ENCODE measurements at places on chromosomes 2 and 18.

GRCh38 chr18:21110713-21111345 lies 784 bp downstream of the ROCK1 start:
- peak; percentile 48 for DNase-seq

DNA sequence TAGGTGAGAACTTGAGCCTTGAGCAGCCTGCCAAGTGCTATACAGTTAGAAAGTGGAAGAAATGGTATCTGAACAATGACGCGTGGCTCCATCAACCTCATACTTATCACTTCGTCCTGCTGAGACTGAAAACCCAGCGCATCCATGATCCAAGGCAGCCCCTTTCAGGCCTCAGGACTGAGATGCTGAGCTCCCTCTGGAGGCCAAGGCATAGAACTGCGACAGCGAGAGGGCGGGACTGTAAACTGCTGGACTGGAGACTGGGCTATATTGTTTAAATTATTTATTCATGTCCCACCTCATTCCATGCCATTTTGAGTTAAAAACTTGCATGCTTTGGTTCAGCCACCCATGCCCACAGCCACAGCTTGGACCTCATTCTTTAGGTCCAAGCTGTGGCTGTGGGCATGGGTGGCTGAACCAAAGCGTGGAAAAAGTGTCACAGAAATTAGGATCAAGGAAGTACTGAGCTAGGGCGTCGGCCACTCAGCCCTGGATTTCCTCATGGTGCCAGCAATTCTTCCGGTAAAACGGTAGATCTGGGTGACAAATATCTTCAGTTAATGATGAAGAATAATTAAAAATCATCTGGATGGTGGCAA lies 195.5 kb downstream of the L3MBTL4 start:
- DNase-seq, result no peak

- DNase-seq, result no peak
Measured at GRCh38 chr2:142714600-142714999, 162.9 kb upstream of the KYNU start.

DNA sequence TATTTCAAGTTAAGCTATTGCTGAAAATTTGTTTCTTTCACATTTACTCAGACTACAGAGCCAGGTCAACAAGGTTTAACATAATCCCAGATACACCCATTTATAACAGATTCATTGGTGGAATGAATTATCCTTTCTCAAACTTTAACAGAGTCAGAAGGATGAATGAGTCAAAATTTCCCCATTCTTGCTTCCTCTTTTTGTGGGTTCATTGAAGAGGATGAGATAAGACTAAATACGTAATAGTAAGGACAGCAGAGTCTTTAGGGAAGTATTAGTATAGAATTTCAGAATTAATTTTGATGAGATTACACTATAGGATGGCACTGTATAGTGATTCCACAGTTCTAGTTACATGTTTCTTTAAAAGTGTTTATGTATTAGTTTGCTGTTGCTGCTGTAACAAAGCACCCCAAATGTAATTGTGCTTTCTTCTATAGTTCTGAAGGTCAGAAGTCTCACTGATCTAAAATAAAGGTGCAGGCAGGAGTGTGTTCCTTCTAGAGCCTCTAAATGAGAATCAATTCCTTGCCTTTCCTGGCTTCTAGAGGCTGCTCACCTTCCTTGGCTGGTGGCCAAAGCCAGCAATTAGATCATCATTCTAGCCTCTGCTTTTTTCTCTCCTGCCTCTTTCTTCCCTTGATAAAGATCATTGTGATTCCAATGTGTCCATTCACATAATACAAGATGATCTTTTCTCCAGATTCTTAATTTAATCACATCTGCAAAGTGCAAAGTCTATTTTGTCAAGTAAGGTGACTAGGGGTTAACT lies 309.3 kb upstream of the PIK3C3 start:
- no peak for DNase-seq

GRCh38 chr2:25903216-25903776 lies 25.0 kb upstream of the ASXL2 start:
- no peak for DNase-seq

DNA sequence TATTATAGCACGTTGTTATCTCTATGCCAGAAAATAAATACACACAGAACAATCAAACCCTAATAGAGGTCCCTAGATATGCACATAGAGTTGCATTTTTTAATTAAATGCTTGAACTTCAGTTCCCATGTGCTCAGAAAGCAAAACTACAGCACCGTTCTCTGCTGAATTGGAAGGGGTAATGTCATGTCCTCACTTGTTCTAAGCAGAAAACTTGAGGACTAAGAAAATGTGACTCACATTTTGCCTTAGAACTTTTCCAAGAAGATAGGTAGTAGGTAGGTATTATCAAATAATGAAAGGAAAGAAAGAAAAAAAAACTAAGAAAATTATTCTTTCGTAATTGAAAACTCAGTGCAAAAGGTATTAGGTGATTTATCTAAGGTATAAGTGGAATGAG lies 607.3 kb downstream of the ERBB4 start:
- DNase-seq, result no peak

DNA sequence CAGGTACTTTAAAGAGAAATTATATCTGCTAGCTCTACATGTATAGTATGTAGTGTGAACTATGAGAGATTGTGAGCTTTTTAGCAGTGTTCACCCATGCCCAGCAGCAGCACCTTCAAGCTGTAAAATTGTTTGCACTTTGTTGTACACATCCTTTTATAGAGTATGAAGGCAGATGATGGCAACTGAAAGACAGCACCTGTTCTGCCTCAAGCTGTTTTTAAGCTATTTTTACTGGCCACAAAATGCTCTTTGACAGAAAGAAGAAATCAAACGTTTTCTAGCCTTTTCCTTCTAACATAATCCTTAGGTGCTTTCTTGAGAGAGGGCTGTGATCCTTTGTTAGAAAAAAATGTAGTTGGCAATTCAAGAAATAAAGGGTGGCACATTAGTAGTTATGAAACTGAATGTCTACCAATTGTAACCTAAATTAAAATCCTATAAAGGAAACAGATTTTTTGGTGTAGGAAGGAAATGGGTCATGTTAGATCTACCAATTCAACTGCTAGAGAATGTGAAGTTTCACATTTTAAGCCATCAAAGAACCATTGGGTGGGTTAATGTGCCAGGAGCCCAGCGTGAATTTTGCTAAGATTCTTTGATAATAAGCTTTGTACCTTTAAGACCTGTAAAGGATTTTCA lies 59.5 kb downstream of the R3HDM1 start:
- DNase-seq, result no peak

GRCh38 chr2:49146401-49146800 lies 7.9 kb downstream of the FSHR start:
- DNase-seq, result no peak

GRCh38 chr2:131488306-131489205 lies 3.6 kb downstream of the MZT2A start:
- no peak for DNase-seq

DNA sequence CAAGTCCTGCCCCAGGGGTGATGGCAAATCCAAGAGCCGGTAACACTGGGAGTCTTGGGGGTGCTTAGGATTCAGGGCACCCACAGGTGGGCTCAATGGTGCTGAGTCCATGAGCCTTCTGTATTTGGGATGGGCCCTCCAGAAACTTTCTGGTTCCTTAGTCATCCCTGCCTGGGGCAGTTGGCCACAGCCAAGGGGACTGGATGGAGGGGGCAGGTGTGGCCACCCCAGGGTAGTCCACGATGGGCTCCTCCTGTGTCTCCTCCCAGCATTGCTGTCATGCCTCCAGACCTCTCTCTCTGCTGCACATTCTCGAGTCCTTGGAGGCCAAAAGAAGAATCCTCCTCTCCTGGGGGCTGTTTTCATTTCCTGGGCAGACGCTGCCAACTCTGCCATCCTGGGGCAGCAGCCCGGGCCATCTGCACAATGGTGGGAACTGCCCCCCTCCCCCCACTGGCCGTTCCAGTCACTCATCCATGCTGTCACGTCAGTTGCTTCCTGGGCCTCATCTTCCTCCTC lies 158.0 kb upstream of the TWIST2 start:
- DNase-seq, result no peak

DNA sequence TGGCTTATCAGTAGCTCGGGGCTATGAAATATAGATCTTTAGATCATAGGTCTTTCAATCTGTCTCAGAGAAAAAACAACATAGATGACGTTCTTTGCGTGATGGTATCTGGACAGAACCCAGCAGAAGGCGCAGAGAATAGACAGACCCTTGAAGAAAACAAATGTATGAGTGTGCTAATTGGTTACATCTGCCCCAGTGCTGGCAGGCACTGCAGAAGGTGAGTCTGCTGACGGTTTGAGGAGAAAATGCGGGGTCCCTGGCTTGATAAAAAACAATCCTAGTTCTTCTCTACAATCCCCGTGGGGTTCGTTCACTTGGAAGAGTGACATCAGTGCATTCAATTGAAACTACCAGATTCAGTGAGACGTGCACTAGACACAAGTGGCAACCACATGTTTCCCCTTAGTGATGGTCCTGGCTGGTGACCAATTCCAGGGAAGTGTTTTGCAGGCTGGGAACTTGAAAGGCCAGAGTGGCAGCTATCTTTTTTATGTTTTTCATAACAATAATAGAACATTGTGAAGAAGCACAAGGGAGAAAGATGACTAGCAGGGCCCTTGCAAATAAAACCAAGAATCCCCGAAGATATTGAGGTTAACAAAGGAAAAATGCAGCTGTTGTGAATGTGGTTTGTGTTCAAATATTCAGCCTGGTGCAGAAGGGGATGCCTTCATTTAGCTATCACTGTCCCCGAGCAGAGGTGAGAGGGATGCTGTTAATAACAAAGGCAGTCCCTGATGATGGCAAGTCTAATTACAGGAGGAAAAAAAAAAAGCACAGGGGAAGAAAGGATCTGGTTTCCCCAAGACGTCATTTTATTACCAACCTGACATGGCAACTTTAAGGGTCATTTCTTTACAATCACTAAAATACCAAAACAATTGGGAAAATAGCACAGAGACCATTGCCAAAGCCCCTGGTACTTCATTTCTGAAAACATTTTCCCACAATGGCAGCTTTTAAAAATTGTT lies 337.6 kb upstream of the FIGN start:
- no peak for DNase-seq

- DNase-seq, result no peak
Measured at GRCh38 chr2:183803596-183803995, 679.4 kb downstream of the NUP35 start.

DNA sequence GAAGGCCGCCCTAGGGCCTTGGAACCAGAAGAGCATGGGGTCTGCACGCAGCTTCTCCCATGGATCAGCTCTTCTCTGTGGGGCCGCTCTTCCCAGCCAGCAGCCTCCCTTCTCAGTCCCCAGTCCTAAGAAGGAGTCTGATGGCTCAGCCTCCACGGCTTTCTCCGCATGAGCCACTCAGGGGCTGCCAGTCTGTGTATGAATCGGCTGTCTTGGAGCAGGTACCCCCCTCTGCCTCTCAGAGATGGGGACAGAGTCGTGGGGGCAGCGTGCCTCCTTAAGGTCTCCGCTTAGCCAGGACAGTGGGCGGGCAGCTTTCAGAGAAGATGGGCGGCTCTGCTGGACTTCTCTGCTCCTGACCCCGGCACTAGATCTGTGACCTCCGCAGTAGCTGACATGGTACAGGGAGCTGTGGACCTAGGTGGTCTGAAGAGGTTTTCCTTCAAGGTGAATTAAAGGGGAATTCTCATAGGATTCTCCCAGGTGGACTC lies 21.6 kb downstream of the INPP5D start:
- no peak for DNase-seq

DNA sequence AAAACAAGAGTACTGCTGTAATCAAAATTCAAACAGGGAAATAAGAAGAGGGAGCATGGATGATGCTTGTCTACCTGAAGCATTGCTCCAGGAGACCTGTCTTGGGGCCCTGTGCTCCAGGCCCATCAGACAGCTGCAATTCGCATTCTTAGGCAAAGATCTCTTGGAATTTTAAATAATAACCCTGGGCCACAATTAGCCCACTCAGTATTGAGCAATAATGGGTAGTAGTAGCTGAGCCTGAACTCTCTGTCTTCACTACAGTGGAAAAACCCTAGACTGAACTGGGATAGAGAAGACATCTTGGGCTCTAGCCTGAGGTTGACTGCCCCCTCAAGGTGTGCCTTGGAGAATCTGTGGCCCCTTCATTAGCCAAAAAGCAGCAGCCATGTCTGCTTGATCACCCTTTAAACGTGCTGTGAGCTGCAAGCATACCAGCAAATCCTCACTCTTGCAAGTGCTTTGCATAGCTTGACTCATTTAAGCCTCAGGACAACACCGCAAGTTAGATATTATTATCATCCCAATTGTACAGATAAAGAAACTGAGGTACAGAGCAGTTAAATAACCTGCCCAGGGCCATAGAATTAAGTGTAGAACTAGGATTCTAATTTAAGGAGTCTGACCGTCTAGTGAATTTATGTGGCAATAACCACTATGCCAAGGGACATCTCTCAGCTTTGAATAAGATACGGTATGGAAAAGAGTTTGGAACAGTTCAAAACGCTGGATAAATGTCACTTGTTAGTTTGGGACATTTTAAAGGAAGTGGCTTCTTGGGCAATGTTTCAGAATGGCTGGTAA lies 69.0 kb downstream of the DDX1 start:
- no peak for DNase-seq

GRCh38 chr2:48265169-48266030 lies 264.6 kb upstream of the STON1 start:
- no peak for DNase-seq

DNA sequence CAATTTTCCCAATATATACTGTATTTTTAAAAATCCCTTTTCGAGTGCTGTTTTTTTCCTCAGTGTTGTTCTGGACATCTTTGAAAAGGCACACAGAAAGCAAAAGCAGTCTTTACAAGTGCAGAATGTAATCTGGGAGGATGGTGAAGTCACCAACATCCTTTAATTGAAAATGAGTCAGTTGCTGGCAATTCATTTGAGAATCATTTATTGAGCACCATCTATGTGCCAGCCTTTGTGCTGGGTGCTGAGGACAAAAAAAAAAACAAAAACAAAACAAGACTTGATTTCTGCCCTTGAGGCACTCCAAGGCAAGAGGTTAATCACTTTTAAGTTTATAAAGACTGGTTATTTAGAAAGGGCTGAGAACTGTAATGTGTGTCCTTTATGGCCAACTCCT lies 46.7 kb upstream of the ACVR1 start:
- no peak for DNase-seq

- DNase-seq, result no peak
Measured at GRCh38 chr2:156156580-156156979, 175.9 kb downstream of the NR4A2 start.

DNA sequence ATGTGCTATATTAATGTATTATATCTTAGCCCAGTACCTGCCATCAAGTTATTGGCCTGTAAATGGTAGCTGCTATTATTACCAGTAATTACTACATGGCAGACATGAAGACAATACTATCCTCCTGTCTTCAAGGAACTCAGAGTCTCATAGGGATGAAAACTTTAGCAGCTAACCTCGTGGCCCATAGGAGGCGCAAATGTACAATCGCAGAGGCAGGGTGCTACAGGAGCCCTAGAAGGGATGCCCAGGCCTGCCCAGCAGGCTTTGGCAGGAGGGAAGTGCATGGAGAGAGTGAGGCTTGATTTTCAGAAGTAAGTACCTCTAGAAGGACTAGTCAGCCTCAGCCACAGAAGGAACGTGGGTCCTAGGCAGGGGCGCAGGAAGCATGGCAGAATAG lies 44.7 kb upstream of the KIDINS220 start:
- DNase-seq, result no peak

- no peak for DNase-seq
Measured at GRCh38 chr2:59875836-59876235, 677.6 kb downstream of the BCL11A start.

Measured in T-helper 22 cell (primary cell).